ENCODE measurements at places on chromosomes 1 and 21.

- peak; percentile 67 for DNase-seq
Observed at GRCh38 chr1:230754796-230755195, 7.6 kb downstream of the CAPN9 start.

DNA sequence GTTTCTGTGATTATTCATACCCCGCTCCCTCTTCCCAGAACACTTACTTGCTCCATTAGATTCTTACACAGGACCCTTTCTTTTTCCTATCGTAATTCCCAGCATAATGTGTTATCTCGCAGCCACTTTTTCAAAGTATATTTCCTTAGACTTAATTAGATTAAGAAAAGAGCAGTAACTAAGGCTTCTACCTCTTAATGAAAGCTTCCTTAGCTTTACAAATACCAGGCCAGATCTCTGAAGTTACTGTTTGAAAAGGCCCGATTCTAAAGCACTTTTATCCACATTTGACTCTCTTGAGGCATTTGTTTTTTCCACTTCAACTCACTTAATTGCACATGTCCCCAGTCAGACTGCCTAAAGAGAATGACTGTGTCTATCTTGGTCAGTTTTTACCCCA lies 1264.3 kb upstream of the ADGRL2 start:
- DNase-seq: no peak

DNA sequence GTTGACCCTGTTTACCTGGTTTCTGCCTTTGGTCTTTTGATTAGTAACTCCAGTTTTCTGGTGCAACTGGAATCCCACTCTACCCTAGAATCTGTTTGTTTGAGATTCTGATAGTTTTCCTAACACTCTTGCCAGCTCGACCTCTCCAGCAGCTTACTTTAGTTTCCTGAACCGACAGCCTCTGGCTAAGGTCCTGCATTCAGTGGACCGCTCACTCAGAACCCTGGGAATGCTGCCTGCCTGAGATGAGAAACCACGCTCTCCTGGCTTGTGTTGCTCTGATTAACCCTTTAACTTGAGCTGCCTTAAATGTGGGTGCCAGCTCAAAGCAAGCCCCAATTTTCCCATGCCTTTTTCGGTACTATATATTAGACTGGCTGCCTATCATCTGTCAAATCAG lies 45.3 kb upstream of the SIPA1L2 start:
- DNase-seq: no peak

DNA sequence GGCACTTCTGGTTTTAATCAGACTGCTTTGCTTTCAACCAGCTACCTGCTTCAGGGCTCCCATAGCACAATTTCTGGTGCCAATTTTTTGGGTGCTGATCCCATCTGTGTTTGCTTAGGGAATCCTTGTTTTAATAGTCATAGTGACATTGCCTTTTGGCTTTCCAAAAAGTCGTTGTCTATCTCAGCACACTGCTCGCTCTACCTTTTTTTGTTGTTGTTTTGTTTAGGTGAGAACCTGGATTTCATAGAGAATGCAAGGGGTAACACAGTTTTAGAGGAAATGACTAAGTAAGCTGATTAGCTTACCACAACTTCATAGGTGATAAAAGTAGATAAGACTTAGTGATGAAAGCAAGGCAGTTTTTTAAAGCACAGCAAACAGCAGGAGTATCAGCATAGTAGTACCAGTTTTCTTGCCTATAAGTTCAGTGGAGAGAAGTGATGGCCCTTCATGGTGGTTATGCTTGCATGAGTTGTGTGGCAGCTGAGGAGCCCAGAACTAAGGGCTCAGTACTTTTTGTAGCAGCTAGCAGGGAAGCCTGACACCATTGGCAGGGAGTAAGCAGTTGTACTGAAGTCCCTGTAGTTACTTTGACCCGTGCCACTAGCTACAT lies 31.3 kb downstream of the NEK7 start:
- DNase-seq: no peak

- no peak for DNase-seq
Observed at GRCh38 chr1:42922687-42923366, 35.8 kb downstream of the SLC2A1 start.

GRCh38 chr1:220880726-220881506 lies 1.7 kb downstream of the HLX start:
- DNase-seq: peak; percentile 85

GRCh38 chr1:112935461-112936111 lies 20.4 kb downstream of the SLC16A1 start:
- no peak for DNase-seq

GRCh38 chr1:75171876-75172275 lies 37.7 kb downstream of the LHX8 start:
- no peak for DNase-seq

DNA sequence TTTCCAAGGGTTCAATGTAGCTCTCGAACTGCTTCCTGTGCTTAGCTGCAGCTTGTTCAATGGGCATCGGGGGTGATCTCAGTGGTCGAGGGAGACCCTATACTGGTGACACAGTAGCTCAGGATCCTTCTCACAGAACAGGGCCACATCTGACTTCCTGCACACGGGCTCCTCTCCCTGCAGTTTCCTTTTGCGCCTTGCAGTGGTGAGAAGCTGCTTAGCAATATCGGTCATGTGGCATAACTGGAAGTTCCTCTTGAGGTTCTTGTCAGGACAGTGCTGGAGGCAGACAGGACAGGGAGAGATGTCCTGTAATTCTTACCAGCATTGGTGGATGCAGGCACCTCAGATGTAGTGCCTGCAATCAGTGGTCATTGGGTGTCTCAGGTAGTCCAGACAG lies 140.5 kb upstream of the MAP1LC3C start:
- no peak for DNase-seq

DNA sequence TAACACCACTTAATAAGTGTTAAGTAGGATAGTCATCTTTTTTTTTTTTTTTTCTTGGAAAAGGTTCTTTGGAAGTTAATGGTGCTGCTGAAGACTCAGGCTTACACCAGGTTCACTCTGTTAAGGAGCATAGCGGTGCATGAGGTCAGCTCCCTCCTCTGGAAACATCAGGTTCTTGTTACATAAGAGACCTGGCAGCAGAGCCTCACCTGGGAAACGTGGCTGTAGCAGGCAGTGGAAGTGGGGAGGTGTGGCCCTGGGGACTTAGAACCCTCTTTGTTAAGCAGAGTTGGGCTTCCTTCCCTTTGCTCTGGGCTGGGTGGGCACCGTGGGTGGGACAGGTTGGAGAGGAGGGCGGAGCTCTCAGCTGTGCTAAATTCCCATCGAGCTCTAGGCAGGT lies 104.1 kb downstream of the CNIH3 start:
- peak; percentile 48 for DNase-seq

DNA sequence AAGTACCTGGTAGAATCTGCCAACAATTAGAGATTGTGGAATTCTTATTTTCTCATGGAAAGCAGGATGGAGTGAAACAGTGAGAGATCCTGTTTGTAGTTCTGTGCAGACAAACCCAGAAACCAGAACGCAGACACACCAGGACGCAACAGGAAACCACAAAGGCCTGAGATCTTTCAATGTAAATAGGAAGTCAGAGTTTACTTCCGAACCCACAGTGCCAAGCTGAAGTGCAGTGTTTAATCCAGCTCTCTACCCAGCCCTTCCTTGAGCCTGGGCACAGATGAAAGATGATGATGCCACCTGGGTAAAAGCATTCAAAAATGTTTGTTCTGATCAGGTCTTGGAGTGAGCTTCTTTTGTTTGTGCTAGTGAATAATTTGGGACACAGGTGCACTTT lies 244.2 kb upstream of the HOOK1 start:
- DNase-seq: no peak

DNA sequence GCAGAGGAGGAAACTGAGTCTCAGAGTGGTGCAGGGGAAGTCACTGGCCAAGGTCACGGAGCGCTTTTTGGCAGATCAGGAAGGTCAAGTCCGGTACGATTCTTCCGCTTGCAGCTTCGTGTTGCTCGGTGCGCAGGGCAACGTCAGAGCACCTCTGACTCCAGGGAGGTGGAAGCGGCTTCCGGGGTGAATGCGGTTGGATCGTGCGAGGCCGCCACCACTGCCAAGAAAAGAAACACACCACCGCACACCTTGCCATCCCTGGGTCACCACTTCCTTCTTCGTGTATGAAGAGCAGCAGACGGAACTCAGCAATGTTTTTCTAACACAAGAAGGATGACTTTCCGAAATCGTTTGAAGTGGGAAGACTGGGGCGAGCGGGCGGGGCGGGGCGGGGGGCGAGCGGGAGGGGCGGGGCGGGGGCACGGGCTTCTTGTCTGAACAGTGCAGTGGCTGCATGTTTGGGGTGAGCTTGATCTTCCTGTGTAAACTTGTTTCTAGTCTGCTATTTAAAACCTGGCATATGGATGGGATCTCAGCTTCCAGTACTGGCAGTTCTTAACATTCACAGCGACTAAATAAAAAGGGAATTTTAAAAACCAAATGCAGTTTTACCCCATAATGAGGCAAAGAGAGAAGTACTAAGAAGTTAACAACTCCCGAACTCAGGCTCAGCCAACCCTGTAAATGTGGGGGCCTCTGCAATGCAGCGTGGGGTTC lies 300.0 kb downstream of the RRAGC start:
- peak; percentile 62 for DNase-seq

DNA sequence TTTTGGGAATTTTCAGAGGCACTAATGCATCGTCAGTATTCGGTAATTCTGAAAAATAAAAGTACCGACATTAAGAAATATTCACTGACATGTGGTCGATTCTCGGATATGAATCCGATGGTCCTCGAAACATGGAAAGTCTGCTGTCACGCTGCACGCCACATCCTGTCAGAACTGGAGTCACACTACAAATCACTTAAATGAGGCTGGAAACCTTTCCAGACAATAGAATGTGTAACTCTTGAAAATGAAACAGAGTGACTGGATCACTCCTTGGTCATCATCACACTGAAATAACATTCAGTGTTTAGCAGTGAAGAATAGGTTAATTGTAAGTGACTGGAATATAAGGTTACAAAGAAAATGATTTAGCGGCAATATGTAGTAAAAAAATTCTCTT lies 620.1 kb upstream of the ADAMTS5 start:
- no peak for DNase-seq

DNA sequence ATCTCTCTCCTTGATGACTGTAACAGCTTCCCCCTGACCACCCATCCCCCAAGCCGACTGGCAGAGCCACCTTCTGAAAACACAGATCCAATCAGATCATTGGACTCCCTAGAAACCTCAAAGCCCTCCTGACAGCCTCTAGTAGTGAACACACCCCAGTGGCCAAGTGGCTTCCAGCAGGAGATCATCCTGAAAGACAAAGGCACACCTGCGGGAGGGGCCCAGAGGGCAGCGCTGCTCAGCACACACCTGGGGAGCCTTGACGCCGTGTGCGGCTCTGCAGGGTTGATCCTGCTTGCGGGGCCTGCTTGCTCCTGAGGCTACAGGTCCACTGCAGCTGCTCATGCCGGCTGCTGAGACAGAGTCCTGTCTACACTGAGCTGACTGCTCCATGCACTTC lies 41.5 kb downstream of the SLC66A1 start:
- DNase-seq: no peak

DNA sequence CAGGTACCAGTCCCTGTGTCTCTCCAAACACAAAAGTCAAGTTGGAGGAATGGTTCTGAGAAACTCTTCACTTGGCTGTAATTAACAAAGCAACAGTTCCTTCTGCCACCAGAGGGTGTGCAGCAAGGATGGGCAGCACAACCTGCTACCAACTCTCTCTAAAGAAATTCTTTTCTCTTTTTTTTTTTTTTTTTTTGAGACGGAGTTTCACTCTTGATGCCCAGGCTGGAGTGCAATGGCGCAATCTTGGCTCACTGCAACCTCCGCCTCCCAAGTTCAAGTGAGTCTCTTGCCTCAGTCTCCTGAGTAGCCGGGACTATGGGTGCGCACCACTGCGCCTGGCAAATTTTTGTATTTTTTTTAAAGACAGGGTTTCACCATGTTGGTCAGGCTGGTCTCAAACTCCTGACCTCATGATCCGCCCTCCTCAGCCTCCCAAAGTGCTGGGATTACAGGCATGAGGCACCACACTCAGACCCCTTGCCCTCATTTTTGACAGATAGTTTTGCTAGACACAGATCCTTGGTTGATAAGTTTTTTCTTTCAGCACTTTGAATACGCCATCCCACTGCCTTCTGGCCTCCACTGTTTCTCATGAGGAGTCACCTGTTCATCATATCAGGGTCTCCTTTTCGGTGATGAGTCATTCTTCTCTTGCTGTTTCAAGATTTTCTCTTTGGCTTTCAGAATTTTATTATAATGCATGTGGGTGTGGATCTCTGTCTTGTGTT lies 12.1 kb upstream of the DEGS1 start:
- no peak for DNase-seq

DNA sequence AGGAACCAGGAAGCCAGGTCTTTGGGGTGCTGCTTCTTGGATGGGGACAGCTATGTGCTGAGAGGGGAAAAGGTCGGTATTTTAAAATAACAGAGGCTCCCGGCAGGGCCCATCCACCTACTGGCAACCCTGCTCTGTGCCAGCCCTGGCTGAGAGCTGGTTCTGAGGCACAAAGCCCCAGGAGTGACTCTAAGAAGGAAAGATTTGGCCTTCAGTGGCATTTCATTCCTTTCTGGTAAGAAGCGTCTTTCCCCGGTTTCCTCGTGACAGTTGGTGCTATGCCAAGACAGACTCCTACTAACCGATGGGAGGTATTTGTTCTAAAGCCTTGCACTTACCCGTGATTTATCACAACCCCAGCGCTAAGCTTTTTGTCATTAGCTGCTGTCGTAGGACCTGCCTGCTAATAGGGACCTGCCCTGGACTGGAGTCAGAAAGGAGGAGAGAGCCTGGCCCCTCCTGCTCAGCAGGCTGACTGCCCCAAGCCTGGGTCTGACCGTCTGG lies 123.1 kb upstream of the ADAR start:
- no peak for DNase-seq

DNA sequence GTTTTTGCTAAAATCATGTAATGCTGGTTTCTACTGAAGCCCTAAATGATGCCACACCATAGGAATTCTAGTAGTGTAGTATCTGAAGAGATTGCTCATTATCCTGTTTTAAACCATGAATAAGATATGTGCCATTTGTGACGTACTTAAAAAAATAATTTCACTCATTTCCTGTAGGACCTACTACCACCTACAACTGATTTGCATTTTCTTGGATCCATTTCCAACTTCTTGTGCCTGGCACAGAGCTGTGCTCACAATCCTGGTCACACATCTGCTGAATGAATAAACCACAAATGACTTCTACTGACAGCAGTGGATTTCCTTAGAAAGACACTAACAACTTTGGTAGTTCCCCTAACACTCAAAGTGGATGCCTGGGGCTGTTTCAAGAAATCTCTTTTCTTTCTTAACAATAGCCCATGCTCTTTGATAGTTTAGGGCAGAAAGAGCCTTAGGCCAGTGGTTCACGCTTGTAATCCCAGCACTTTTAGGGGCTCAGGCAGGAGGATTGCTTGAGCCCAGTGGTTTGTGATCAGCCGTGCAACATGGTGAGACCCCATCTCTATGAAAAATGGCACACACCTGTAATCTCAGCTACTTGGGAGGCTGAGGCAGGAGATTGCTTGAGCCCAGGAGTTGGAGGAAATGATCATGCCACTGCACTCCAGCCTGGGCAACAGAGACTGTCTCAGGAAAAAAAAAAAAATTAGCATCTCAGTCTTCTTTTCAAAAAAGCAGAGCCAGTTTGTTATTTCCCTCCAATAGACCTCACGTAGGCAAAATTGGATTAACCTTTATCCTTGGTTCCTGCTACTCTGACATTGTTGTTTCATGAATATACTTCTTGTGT lies 13.0 kb upstream of the BATF3 start:
- DNase-seq: no peak

Measured in aorta (tissue), 5 donors.